ENCODE measurements at places on chromosomes 12 and 14.

DNA sequence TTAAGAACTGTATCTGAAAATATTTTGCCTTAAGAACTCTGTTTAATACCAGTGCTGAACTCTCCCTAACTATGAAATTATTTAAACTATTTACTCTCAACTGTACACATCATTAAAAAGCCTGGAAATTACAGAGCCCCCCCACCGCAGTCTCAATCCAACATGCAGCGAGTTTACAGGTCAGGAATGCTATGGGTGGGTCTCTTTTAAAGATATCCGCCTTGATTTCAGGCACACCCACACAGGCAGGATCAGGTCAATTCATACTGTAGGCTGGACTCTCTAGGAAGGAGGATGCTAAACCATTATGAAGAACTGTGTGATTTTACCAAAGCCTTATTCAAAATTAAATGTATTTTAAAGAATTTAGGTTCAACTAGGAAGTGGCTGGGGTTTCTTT is 16.5 kb downstream of the SPTLC2 start:
- no peak for DNase-seq

DNA sequence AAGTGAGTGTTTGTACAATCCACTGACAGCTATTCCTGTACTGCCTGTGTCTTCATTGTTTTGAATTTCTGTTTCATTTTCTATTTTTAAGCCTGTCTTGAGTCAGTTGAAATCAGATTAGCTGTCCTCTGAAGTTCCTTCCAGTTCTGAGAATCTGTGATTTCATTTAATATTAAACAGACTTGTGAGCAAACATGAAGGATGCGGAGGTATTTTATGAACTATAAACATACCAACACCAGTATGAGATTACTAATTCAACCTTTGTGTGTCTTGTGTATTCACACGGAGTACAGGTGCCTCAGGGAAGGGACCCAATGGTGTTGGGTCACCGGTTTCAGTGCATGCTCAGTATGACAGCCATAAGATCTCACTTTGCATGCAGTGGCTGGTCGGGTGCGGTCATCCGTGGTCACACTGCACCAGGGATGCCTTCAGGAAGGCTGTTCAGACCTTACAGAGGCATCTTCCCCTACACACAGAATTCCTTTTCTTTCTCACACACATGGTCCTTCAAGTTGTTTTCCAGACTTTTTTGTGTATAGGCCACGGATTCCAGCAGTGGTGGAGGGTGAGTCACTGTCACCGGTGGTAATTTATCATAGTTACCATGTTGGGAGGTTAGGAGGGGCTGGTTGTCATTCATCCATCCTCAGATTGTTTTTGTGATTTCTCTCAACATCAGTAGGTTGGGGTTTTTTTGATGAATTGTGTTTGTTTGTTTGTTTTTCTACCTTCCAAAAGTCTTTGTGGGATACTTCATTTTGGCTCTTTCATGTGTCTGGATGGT is 103.0 kb upstream of the SFSWAP start:
- DNase-seq = no peak

DNA sequence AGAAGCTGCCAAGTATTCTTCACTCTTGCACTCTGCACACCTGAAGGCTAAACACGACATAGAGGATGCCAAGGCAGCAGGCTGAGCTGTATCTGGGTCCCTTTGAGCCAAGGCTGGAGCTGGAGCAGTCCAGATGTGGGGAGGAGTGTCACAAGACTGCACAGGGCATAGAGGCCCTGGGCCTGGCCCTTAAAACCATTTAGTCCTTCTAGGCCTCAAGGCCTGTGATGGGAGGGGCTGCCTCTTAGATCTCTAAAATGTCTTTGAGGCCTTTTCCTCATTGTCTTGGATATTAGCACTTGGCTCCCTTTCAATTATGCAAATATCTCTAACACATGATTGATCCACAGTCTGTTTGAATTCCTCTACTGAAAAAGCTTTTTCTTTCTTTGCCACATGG is 28.0 kb upstream of the C14orf132 start:
- no peak for DNase-seq

- no peak for DNase-seq
These were observed 103.0 kb downstream of the TTLL5 start for GRCh38 chr14:75764020-75764419.

DNA sequence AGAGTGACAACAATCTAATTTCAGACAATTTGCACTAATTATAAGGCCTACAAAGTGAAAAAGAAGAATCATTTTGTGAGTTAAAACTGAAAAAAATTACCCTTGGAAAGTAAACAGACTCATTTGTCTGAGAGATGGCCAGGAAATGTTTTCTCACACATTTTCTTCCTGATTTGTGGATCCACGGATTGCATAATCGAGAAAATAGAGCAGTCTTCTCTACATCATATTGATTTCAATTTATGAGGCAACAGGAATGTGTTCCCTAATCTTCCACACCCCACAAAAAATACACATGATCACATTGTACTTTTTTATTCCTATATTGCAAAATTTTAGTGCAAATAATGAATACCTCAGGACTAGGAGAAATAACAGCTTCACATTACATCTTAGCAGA is 160.8 kb downstream of the CCER1 start:
- DNase-seq = no peak

- DNase-seq = no peak
These were observed 5.5 kb downstream of the CSRNP2 start for GRCh38 chr12:51077930-51078329.

DNA sequence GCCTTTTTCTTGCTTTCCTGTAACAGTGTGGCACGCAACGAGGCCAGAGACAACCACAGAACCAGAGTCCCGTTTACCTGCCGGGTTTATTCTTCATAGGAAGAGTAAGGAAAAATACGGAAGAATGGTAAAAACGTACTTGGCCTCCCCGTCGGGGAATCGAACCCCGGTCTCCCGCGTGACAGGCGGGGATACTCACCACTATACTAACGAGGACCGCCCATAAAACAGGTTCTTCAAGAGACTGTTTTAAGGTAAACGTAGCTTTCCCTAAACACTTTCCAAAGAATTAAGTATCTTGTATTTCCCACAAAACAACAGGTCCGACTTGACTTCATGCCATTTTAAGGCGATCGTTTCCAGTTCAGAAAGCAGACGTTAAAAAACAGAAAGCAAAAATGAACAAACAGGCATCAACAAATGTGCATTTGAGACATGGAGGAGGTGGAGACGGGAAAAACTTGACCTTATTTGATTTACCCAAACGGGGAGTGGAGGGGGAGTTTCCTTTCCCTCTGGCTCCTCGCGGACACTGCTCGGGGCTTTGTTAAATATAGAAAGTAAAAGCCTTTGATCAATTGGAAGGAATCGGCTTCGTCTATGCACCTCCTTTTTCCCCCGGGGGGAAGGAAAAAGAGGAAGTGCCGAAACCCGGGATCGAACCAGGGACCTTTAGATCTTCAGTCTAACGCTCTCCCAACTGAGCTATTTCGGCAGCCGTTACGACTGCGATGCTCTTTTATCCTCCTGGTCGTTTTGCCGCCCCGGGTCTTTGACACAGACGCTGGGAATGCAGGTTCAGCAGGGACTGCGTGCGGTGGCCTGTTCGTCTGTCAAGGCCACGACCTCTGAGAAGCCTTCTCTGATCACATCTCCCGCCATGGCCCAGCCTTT is 13.0 kb upstream of the UBC start:
- no peak for DNase-seq

DNA sequence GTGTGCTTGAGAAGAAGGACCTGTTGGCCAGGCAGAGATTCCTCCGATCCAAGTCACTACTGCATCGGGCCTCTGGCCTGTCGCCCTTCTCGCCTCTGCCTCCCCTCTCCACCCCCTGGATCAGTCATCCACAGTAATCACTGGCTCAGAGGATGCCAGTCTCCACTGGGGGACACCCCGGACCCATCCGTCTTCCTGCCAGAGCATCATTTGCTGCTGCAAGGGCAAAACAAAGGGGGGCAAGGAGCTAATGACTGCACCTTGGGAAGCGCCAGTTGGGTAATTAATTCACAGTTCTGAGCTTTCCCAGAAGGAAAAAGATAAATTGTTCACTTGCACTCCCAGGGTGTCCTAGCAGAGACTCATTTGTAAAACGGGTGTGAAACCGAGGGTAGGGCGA is 215.4 kb downstream of the GLT1D1 start:
- no peak for DNase-seq

DNA sequence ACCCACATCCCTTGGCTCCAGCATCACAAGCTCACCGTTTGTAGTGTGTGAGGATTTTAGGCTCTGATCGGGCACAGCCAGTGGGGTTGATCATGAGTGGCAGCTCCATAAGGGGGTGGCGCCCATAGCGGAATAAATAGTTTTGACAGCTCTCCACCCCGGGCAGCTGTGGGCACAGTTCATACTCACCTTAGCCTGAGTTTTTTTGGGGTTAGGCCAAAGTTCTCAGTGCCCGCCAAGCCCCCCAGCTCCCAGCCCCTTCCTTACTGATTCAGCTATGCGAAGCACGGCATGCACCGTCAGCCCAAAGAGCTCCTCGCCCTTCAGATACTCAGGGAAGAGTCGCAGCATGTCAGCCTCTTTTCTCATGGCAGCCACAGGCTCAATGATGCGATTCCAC is 6.0 kb upstream of the PRKAG1 start:
- DNase-seq = no peak

All from fibroblast of skin of left biceps (primary cell).